Esophagus squamous epithelium (tissue), 5 donors: ENCODE measurements at places on chromosomes 7 and 10.

- DNase-seq: no peak
These were observed 845.6 kb upstream of the AUTS2 start for GRCh38 chr7:68752485-68753178.

DNA sequence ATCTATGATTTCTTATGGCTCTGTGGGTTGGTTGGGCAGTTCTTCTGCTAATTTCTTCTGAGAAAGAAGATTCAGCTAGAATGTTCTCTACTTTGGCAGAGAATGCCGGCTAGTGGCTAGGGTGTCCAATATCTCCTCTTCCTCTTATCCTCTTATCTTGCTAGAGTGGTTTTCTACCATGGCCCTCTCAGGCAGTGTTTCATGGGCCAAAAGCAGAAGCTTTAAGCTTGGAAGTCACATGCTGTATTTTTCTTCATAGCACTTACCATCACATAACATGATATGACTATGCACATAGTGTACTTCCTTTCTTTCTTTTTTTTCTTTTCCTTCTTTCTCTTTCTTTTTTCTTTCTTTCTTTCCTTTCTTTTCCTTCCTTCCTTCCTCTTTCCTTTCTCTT, 140.0 kb downstream of the ITGB8 start:
- no peak for DNase-seq

- DNase-seq: no peak
These were observed at the start of gene GFRA1 for GRCh38 chr10:116272440-116273283. TSS of gene GFRA1 (minus strand) at chr10:116273206. CDS start at chr10:116272029, 1,177 bp downstream.

DNA sequence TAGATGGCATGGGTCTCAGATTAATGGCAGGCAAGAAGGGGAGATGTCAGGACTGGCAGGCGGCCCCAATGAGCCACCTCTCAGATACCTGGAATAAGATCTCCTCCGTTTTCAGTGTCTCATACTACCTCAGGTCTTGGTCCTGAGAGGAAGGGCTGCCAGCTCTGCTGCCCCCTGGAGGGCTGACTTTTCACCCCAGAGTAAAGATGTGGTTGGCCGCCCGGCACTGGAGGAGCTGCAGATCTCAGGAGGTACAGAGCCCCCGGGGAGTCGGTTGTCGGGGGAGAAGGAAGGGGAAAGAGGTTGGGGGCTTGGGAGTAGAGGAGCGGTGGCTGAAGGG, 642 bp upstream of the COL13A1 start:
- DNase-seq: no peak

GRCh38 chr10:129526943-129527342, 59.9 kb downstream of the MGMT start:
- DNase-seq: no peak

- no peak for DNase-seq
These were observed 342.4 kb downstream of the BBS9 start for GRCh38 chr7:33471636-33472242.

GRCh38 chr7:92751902-92752901, 84.2 kb downstream of the CDK6 start:
- no peak for DNase-seq

DNA sequence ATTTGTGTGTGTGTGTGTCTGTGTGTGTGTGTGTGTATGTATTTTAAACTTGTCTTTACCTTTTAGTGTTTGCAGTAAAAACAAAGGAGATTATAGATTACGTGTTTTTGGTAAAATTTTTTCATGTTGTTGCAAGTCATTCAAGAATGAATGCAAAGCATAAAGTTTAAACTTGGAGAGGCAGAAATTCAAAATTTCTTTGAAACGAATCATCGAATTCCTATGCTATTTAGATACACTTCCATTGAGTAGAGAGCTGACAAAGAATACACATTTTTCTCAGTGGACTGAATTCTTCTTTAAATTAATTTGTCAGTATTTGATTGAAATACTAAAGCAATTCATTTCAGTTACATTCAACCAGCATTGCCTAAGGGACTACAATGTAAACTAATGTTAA, 66.0 kb upstream of the HDAC9 start:
- DNase-seq: no peak

DNA sequence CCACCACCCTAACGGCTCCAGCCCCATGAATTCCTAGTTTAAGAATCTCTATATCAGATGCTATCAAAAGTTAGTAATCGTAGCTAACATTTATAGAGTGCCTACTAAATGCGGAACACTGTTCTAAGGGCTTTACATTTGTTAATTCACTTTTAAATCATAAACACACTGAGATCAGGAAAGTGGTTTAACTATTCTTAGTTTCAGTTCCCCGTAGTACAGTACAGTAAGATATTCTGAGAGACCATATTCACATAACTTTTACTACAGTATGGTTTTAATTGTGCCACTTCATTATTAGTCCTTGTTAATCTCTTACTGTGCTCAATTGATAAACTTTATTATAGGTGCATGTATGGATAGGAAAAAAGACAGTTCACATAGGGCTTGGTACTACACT, 22.5 kb downstream of the SYPL1 start:
- no peak for DNase-seq

DNA sequence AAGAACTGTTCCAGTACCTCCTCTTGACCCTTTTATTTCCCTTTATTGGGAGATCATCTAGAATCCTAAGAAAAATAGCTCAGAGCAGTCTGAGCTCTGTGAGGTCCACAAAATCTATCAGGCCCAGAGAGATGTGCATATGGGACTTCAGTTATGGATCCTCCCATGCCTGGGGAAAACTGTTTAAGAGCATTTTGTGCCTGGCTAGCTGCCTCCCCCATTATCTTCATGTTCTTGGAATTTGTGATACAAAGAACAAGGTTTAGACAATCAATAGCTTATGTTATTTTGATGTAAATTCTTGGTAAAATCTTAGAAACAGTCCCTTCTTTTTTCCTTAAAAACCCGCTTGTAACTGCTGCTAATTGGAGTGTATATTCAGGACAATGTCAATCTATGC, 75.2 kb downstream of the USP6NL start:
- DNase-seq: no peak

GRCh38 chr10:49365675-49366415, 30.0 kb downstream of the DRGX start:
- DNase-seq: no peak

GRCh38 chr10:4006051-4006450, 221.0 kb upstream of the KLF6 start:
- no peak for DNase-seq

- DNase-seq: no peak
These were observed 167.5 kb upstream of the CELF2 start for GRCh38 chr10:10850214-10850613.

GRCh38 chr7:151790830-151791620, 85.9 kb downstream of the PRKAG2 start:
- DNase-seq: no peak

DNA sequence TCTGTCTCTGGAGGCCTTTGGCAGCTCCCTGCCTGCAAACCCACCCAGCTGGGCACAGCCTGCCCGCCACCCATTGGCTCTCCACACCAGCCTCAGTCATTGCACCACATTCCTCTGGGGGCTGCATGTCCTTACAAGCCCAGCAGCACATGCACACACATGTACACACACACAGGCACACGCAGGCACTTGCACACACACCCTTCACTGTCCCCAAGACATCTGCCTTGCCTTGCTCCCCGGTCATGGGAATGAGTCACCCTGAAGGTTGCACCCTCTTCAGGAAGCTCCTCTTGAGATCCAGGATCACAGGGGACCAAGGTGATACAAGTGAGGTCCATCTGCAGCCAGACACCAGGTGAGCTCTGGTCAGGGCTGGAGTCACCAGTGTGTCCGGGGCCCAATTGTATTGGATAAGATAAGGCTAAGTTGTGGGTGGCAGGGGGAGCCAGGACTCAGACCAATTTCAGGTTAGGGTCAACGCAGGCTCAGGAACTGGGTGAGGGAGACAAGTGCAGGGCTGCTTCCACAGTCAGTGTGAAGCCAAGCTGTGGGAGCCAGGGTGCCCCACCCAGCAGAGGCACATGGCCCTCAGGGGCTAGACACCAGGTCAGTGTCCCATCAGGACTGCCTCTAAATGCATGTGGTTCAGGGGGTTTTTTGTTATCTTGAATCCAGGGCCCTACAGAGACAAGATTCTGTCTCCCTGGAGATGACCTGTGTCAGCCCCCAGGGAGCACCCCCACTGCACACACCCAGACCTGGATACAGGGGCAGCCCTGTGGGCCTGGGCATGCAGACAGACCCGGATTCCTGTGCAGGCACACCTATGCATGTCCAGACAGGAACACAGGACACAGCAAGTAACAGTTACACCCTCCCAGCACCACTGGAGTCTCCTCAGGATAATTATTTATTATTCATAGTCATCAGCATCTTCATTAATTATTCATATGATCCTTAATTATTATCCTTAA, 33.8 kb downstream of the KCNH2 start:
- no peak for DNase-seq

DNA sequence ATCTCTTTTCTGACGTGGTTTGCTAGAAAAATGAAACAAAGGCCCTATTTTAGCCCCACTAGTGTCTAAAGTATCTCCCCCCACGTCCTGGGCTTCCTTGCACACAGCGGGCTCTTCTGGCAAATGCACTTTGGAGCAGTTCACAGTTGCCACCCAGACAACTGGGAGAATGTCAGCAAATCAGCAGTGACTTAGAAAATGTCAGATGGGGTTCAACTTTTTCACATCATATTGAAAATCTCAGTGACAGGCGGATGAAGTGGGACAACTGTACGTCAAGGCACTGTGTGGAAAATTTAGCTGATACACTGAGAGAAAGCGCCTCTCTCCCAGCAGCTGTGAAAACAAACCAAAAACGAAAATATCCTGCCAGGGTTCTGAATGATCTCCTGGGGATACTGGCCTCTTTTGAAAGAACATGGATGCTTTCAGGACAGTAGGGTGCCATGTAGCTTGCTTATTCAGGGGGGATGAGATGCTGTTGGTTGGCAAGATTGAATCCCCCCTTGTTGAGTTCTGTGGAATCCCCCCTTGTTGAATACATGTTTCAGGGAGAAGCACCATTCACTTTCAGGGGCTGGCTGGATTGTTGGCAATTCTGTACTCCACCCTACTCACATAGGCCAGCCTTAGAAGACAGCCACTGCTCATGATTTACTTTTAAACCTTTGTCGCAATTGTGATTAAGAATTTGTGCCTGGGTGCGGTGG, 372.8 kb upstream of the CELF2 start:
- DNase-seq: no peak

DNA sequence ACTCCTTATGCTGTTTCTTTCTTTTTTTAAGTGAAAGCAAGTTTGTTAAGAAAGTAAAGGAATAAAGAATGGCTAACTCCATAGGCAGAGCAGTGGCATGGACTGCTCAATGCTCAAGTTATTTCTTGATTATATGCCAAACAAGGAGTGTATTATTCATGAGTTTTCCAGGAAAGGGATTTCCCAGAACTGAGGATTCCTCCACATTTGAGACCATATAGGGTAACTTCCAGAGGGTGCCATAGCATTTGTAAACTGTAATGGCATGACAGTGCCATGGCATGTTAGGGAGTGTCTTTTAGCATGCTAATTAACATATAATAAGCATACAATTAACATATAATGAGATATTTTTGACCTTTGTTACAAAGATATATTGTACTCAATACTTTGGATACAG, 1034.5 kb upstream of the PHF14 start:
- DNase-seq: no peak

- DNase-seq: no peak
These were observed 116.2 kb downstream of the BAMBI start for GRCh38 chr10:28793482-28793881.

GRCh38 chr10:110305767-110306451, 1.2 kb upstream of the SMNDC1 start:
- DNase-seq: no peak

DNA sequence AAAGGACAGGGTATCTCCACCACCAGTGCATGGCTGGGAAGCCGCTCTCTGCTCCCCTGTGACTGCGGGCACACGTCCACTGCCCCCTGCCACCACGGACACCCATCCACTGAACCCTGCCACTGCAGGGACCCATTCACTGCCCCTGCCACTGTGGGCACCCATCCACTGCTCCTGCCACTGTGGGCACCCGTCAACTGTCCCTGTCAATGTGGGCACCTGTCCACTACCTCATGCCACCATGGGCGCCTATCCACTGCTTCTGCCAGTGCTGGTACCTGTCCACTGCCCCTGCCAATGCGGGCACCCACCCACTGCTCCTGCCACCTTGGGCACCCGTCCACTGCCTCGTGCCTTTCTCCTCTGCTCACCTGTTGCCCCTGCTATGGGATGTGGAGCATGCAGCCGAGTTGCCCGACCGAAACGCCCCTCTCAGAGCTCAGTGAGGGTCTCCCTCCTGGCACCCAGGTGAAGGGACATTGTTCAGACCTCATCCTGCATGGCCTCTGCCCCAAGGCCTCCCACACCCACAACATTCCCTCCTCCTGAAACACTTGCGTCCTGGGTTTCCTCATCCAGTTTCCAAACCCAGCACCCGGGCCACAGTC, 207.4 kb downstream of the ADARB2 start:
- no peak for DNase-seq

DNA sequence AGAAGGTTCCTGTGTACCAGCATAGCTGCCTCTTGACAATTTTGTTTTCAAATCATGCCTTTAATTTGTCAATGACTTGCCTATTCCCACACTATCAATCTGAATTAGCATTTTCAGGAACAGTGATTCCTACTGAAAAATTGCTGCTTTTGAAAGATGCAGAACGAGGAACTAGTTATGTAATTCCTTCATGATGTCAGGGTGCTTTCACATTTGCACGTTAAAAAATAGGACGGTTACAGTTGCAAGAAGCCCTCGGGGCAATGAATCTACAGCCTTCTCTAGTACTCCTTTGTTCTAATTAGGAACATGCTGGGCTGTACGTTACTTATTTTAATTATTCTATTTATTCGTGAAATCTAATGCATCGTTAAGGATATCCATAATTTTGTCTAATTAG, 253.9 kb downstream of the OTUD1 start:
- DNase-seq: no peak

DNA sequence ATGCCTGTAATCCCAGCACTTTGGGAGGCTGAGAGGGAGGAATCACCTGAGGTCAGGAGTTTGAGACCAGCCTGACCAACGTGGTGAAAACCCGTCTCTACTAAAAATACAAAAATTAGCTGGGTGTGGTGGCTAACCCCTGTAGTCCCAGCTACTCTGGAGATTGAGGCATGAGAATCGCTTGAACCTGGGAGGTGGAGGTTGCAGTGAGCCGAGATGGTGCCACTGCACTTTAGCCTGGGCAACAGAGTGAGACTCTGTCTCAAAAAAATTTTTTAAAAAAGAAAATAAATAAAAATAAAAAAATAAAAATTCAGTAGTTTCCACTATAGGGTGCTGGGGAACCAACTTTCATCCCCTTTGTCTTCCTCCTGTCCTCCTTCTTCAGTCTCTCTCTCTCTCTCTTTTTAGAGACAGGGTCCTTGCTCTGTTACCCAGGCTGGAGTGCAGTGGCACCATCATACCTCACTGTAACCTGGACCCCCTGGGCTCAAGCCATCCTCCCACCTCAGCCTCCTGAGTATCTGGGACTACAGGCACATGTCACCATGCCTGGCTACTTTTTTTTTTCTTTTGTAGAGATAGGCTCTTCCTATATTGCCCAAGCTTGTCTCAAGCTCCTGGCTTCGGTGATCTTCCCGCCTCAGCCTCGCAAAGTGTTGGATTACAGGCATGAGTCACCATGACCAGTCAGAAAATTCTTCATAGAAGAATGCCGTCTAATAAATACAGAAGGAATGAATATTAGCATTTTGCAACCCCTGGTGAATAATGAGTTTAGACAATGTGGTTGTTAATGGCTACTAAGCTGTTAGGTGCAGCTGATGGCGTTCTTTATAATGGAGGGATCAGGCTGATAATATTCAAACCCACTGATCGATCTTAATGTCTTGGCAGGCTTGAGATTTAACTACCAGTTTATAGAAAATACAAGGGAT, 20.6 kb downstream of the RBM20 start:
- no peak for DNase-seq
